Daoy (cell line): ENCODE measurements at places on chromosomes 7 and 10.

GRCh38 chr7:24980534-24981170, 674 bp upstream of the OSBPL3 start:
- no peak for DNase-seq

DNA sequence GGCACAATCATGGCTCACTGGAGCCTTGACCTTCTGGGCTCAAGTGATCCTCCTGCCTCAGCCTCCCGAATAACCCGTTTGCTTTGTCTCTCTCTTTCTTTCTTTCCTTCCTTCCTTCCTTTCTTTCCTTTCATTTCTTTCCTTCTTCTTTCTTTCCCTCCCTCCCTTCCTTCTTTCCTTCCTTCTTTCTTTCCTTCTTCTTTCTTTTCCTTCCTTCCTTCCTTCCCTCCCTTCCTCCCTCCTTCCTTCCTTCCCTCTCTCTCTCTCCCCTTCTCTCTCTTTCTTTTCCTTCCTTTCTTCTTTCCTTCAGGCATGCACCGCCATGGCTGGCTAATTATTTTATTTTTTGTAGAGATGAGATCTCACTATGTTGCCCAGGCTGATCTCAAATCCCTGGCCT, 57.9 kb upstream of the NPTX2 start:
- no peak for DNase-seq

- peak; percentile 50 for DNase-seq
These were observed 570 bp downstream of the TBC1D12 start for GRCh38 chr10:94402843-94403379.

- peak; percentile 25 for DNase-seq
These were observed 45.1 kb upstream of the CDK14 start for GRCh38 chr7:90551036-90551435.
